ENCODE measurements at places on chromosomes 16 and 17.

GRCh38 chr17:28925912-28926365, 23.1 kb upstream of the DHRS13 start:
- no peak for DNase-seq

- DNase-seq = no peak
Measured at GRCh38 chr17:72498364-72499210, 377.8 kb downstream of the SOX9 start.

DNA sequence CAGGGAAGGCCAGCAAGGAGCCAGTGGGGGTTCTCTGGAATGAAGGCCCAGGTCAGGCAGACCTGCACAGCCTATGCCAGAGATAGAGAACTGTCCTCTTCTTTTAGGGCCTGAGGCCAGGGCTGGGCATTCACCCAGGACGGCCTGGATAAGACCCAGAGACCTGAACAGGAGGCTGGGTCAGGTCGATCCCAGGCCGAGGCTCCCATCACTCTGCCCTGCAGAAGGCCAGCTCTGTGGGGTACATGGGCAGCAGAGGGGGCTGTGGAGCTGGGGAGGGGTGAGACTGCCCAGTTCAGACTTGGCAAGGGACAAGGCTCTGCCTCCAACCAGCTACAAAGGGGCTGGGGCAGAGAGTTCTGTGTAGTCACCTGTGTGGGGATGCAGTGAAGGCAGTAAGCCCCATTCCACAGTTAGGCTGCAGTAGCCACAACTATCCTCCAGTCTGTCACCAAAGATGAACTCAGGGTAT, 14.6 kb downstream of the HSD11B2 start:
- no peak for DNase-seq

GRCh38 chr16:15033309-15033707, 22.6 kb downstream of the NTAN1 start:
- no peak for DNase-seq

- no peak for DNase-seq
Measured at GRCh38 chr16:54176376-54176901, 110.1 kb downstream of the IRX3 start.

- peak; percentile 64 for DNase-seq
Measured at GRCh38 chr16:88306860-88307545, 75.8 kb upstream of the ZNF469 start.

GRCh38 chr16:81456523-81457325, 12.1 kb downstream of the CMIP start:
- no peak for DNase-seq

DNA sequence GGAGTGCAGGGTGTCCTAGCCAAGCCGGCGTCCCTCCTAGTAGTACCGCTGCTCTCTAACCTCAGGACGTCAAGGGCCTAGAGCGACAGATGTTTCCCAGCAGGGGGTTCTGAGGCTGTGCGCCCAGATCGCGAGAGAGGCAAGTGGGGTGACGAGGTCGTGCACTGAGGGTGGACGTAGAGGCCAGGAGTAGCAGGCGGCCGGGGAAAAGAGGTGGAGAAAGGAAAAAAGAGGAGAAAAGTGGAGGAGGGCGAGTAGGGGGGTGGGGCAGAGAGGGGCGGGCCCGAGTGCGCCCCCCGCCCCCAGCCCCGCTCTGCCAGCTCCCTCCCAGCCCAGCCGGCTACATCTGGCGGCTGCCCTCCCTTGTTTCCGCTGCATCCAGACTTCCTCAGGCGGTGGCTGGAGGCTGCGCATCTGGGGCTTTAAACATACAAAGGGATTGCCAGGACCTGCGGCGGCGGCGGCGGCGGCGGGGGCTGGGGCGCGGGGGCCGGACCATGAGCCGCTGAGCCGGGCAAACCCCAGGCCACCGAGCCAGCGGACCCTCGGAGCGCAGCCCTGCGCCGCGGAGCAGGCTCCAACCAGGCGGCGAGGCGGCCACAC, at the start of gene MMP2:
TSS of gene MMP2 (plus strand) at position 372 of the 603 bp plus-strand sequence. CDS start 282 bp downstream, outside the sequence.
- DNase-seq = no peak

DNA sequence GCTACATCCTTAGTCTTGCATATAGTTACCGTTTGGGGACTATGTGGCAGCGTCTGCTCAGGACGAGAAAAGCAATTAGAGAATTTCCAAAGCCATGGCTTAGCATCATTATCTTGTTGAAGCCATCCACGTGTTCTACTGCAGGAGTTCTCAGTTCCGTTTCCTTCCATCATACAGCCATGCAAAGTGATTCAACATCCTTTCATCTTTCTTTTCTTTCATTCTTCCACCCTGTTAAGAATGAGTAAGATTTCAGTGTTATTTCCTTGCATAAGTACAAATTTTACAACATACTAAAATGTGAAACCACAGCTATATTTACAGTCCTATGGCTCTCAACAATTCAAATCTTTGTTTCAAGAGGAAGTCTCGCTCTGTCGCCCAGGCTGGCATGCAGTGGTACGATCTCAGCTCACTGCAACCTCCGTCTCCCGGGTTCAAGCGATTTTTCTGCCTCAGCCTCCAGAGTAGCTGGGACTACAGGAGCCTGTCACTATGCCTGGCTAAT, 3.8 kb downstream of the MARF1 start:
- DNase-seq = no peak

GRCh38 chr17:27295945-27296344, 2.0 kb downstream of the WSB1 start:
- DNase-seq = no peak

- no peak for DNase-seq
Measured at GRCh38 chr17:8724451-8724850, 20.2 kb downstream of the CCDC42 start.

GRCh38 chr17:21523497-21524210, 147.5 kb downstream of the KCNJ12 start:
- no peak for DNase-seq

- DNase-seq = no peak
Measured at GRCh38 chr17:81452551-81452950, 57.3 kb downstream of the BAHCC1 start.

GRCh38 chr17:72184805-72185204, 64.0 kb downstream of the SOX9 start:
- no peak for DNase-seq

DNA sequence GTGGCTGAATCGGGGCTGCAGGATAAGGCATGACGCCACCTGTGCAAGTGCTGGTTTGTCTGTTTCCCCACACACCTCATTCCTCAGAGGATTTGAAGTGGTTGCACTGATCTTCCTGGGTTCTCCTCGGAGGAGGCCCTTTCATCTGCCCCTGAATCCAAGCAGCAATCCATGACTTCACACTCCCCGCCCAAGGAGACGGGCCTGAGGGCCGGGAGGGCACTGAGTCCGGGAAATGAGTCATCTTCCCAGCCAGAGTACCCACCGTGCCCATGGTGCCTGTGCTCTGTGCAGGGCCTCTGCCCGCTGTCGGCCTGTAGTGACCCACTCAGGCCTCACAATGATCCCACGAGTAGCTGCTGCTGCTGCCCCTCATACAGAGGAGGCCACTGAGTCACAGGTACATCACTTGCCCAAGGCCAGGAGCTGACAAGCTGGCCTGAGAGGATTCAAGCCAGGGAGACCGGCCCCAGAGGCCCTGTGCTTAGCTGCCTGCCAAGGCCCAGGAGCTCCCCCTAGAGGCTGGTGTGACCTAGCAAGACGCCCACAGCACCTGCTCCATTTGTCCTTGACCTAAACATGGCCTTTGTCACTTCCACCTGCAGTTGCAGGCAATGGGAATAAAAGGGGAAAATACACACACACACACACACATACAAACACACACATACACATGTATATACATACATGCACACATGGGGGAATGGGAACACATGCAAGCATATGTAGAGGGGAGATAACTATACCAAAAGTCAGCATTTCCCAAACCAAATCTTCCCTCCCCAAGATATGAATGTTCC, 240.0 kb downstream of the C16orf95 start:
- no peak for DNase-seq

DNA sequence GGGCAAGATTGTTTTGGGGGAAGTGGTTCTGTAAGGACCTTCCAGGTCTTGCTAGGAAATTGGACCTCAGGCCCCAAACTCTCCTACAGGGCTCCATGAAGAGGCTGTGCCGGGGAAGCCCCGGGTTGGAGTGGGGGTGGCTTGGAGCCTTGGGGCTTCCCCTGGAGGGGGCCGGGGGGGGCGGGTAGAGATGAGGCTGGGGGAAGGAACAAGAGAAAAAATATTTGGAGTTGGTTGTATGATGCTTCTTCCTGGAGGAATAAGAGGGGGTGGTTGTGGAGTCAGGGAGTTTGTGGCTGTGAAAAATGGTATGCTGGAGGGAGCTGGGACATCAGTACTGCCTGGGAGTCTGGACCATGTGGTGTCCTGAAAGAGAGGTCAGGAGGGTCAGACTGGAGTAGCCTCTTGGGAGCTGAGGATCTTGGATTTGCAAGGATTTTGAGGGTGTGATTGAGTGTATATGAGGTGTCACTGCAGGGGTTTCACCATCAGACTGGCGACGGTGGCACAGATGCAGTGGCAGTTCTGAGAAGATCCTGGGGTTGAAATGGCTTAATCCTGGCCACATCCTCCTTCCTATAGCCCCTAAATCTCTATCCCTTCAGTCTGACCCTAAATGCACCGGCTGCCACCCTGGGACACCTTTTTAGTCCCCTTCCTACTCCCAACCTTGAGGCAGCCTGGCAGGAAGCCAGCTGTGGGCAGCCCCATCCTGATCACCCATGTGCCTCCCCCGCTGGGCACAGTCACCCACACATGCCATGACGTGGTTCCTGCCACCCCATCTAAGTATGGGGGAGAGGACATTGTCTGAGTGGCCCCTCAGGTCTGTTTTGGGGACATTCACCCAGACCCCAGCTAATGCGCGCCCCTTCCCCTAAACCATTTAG, 10.9 kb downstream of the RARA start:
- DNase-seq = no peak

DNA sequence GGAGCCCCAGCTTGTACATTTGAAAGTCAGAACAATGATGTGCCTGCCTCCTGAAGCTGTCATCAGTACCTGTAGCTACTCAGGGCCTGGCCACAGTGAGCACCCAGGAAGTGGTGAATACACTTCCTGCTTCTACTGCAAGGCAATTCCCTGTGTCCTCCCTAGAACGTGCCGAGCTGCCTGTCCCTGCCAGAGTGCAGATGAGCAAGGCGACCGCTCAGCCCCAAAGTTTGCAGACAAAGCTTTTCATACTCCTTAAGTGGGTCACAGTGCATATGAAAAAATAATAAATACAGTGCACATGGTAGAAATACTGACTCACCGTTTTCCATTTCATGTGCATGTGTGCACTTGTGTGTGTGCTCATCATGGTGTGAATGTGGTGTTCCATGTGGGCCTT, 77.3 kb downstream of the MPRIP start:
- no peak for DNase-seq

GRCh38 chr16:4512473-4512872, 26.1 kb downstream of the CDIP1 start:
- no peak for DNase-seq

- peak; percentile 42 for DNase-seq
Measured at GRCh38 chr17:57422574-57423164, 166.3 kb downstream of the MSI2 start.

- DNase-seq = no peak
Measured at GRCh38 chr16:47815655-47816054, 340.1 kb downstream of the ABCC12 start.

GRCh38 chr17:78708510-78708973, 73.5 kb downstream of the CYTH1 start:
- peak; percentile 53 for DNase-seq

- DNase-seq = no peak
Measured at GRCh38 chr16:86363836-86364618, 146.3 kb upstream of the FOXF1 start.

Measured in T1000 (cell line).